ENCODE measurements at places on chromosomes 16 and 17.

DNA sequence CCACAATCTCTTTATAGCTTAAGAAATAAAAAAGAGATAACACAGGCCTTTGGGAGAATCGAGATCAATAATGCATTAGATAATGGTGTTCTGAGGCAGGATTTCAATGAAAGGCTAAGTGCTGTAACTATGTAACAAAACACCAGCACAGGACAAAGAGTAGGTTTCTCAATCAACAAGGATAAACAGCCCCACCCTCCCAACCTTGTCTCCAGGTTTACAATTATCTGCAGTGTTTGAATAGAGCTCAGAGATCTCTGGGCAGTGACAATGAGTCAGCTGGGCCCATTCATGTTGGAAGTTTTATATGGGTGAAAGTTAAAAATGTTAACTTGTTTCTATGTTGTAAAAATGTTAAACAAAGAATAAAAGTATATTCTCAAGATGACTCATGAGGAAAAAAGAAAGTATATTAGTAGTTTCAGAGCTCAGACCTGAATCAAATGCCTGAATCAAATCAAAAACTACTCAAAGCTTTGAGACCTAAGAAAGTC lies 17.0 kb upstream of the KRT20 start:
- DNase-seq: no peak
- H3K36me3 ChIP-seq: no peaks in the 10 kb centered on the region
- H3K4me3 ChIP-seq: no peak overlapping the region
- peaks cover 12% of the 10 kb centered on the region for H3K4me1 ChIP-seq
- H3K27ac ChIP-seq: no peak overlapping the region
- peaks cover 10% of the 10 kb centered on the region for H3K27me3 ChIP-seq

DNA sequence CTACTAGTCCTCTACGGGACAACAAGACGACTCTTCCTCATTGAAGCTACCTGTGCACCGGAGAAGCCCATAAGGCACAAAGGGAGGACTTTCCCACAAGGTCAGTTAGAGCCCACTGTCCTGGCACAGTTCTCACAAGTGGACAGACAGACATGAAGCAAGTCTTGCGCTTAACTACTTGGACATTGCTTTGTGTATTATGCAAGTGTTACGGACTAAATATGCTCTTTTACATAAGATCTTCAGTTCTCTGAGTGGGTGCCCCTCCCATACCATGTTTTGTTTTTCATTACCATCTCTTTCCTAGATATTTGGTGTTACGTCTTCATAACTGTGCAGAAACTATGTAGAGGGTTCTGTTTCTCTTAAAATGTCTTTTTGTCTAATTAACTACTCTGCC lies 18.1 kb downstream of the ANKRD40CL start:
- H3K4me1 ChIP-seq: no peaks in the 10 kb centered on the region
- peaks cover 78% of the 10 kb centered on the region for H3K36me3 ChIP-seq
- no peak overlapping the region for H3K4me3 ChIP-seq
- H3K27me3 ChIP-seq: peaks cover 3% of the 10 kb centered on the region
- DNase-seq: no peak

GRCh38 chr17:48612456-48612853 lies 1.6 kb upstream of the HOXB7 start:
- H3K4me1 ChIP-seq: peaks cover 50% of the 10 kb centered on the region
- peaks cover 9% of the 10 kb centered on the region for H3K27me3 ChIP-seq
- H3K4me3 ChIP-seq: peak overlapping the region; percentile 99
- H3K36me3 ChIP-seq: peaks cover 30% of the 10 kb centered on the region

GRCh38 chr16:66511602-66512271 lies 38.2 kb downstream of the TK2 start:
- H3K36me3 ChIP-seq: peaks cover 42% of the 10 kb centered on the region
- no peak for DNase-seq
- H3K27me3 ChIP-seq: peaks cover 2% of the 10 kb centered on the region

GRCh38 chr16:70749681-70750601 lies 51.0 kb downstream of the VAC14 start:
- H3K27ac ChIP-seq: peak overlapping the region; percentile 80
- peak; percentile 66 for DNase-seq
- peak overlapping the region; percentile 68 for H3K4me3 ChIP-seq
- no peaks in the 10 kb centered on the region for H3K36me3 ChIP-seq
- H3K27me3 ChIP-seq: peaks cover 9% of the 10 kb centered on the region

- H3K36me3 ChIP-seq: peaks cover 72% of the 10 kb centered on the region
- no peaks in the 10 kb centered on the region for H3K27me3 ChIP-seq
- no peak overlapping the region for H3K4me3 ChIP-seq
- no peak overlapping the region for H3K27ac ChIP-seq
- peaks cover 56% of the 10 kb centered on the region for H3K4me1 ChIP-seq
- no peak for DNase-seq
Observed at GRCh38 chr17:37092071-37092470, 143.3 kb downstream of the AATF start.

Data from nephron progenitor cell (in vitro differentiated cells).